ENCODE measurements at places on chromosomes 2 and 18.

GRCh38 chr2:101613056-101613704 lies 84.3 kb upstream of the MAP4K4 start:
- no peak for DNase-seq

DNA sequence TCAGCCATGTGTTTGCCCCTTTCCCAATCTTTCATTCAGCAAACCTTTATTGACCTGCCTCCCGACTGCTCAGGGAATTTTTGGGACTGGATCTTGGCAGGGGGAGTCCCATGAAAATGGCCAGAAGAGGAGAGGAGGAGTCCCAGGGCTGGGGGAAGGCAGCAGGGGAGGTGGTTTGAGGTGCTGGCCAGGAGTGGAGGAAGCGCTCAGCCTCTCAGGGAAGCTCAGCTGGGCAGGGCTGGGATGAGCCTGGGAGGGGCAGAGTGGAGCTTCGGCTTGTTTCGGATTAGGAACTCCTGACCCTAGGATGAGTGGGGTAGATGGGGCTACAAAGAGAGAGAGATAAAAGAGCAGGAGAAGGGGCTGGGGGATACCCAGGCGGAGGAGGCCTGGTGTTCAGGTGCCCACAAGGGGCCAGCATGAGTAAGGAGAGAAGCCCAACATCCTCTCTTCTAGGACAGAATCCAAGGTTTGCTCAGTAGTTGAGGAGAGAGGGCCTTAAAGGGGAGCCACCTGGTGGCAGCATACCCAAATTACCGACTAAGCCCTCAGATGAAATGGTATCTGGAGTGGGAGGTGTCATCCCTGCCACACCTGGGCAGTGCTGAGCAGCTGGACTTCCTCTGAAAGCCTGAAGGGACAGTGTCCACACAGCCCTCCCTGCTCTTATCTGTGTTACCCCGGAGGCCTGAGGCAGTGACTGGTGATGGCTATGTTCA lies 91.1 kb downstream of the INHBB start:
- DNase-seq = no peak

DNA sequence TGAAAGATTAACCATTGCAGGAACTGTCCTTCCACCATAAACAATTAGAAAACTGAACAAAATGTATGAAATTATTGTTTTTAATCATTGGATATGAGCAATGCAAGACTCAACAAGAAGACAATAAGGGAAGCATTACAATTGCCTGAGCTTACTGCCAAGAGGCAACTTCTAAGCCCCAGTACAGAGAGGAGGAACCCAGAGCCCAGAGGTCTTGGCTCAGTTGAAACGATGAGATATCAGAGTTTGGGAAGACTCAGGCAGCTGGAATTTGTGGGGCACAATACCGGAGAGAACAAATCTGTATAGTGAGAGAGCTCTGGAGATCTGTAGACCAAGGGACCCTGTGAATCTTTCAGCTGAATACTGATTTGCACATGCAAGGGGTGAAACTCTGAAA lies 80.6 kb upstream of the ZFP36L2 start:
- DNase-seq = no peak

GRCh38 chr18:47893047-47893446 lies 37.4 kb downstream of the SMAD2 start:
- no peak for DNase-seq

- DNase-seq = no peak
These were observed 111.4 kb downstream of the EIPR1 start for GRCh38 chr2:3265981-3266924.

GRCh38 chr2:51698021-51698420 lies 666.1 kb upstream of the NRXN1 start:
- DNase-seq = no peak

Data from stimulated activated CD4-positive, alpha-beta T cell treated with anti-CD3 and anti-CD28 coated beads, Interleukin-2, amount 100 ng/mL, for 4 hours (primary cell).